NCI-H146 (cell line): ENCODE measurements at places on chromosomes 5 and 9.

- DNase-seq = no peak
These were observed 9.4 kb upstream of the C5orf15 start for GRCh38 chr5:133977858-133978257.

GRCh38 chr5:170632266-170632984 lies 128.6 kb downstream of the KCNIP1 start:
- no peak for DNase-seq

DNA sequence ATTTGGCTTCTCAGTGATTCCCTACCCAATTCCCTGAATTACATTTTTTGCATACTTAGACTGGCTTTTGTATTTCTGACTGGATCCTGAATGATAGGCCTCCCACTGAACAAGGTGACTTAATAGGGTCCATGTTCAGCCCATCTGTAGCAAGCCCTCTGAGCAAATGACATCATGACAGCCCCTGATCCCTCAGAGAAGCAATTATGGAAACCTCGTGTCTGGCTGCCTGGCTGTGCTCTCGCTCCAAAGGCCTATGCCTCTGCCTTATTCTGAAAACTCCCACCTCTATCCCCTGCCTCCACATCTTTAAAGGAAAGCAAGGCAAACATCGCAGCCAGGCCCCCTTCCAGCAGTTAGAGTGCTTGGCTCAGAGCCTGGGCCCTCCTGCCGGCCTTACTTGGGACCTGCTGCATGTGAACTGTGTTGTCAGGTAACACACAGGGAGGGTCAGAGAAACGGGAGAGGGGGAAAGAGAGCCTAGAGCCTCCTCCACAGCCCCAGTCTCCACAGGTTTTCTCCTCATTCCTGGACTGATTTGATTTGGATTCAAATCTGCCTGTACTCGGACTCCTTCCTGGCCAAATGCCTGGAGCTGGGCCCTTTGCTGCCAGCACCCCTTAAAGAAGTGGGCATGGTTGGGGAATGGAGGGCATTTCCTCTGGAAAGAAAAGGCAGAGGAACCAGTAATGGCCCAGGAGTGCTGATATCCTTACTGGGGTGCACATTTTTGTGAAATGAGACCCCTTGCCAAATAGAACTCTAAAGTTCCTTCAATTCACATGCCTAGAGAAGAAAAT lies 3.8 kb downstream of the DCANP1 start:
- no peak for DNase-seq

- DNase-seq = peak; percentile 25
These were observed 2.6 kb upstream of the AFAP1L1 start for GRCh38 chr5:149268928-149269557.

DNA sequence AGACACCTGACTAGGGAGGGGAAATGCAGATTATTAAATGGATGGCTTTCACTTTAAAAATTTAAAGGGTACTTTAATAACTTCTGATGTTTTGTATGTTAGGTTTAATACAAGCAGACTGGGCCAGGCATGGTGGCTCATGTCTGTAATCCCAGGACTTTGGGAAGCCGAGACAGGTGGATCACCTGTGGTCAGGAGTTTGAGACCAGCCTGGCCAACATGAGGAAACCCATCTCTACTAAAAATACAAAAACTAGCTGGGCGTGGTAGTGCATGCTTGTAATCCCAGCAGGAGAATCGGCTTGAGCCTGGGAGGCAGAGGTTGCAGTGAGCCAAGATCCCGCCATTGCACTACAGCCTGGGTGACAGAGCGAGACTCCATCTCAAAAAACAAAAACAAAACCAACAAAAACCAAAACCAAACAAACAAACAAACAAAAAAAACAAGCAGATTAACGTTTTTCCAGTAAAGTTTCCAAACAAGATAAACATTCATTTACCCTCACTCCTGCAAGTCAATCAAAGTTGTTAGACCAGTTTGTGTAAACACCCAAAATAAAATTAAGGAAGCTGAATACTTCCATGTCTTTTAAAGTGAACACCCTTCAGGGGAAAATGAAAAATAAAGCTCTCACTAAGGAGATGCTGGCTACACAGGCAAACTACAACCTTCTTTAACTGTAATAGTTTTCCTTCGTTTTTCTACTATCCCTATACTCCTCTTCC lies 14.1 kb downstream of the ETF1 start:
- DNase-seq = no peak
